ENCODE measurements at places on chromosomes 7 and 10.

GRCh38 chr7:131945313-131945911, 389.0 kb upstream of the PODXL start:
- peak; percentile 18 for DNase-seq

GRCh38 chr10:69333205-69333604, 54.9 kb downstream of the HK1 start:
- no peak for DNase-seq

GRCh38 chr7:112487457-112488263, 6.9 kb downstream of the LSMEM1 start:
- no peak for DNase-seq

DNA sequence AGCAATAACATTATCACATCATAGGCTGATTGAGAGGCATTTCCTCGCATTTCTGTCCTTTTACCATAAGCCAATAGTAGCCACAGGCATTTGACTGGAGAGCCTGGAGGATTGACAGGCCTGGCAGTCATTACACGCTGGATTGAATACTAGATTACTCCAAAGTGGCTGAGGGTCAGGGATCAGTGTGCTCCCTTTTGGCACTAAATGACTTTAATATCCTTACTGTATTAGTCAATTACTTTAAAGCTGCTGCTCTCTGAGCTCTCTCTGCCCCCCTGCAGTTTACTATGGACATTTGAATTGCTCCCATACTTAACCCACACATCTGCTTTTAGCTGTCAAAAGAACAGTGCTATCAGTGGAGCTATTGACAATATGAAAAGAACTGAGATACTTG, 302.0 kb downstream of the TFEC start:
- DNase-seq: no peak

- no peak for DNase-seq
Observed at GRCh38 chr10:117086546-117086945, 51.5 kb downstream of the VAX1 start.

DNA sequence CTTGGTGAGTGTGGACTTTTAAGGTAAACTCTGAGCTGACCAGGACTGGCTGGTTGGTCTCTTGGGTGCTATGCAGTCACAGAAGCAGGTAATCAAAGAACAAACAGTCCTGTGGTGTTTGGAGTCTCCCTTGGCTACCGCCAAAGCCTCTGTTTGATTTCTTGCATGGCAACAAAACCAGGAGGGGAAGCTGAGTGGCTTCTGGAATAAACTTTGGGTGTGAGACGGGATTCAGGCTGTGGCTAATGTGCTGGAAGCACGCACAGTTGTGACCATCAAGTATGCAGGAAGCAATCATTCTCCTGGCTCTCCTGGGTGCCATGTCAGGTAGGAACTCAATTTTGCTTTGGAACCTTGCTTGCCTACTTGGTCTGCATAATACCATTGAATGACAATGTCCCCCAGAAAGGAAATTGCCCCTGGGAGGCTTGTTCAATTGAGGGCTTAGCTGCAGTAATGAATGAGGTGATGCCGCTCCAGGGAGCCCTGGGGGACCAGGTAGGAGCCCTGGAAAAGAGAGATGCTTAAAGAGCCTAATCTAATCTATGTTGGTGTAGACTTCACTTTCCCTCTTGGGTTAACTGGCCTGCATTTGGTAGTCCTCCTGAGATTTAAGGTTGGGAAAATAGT, at the start of gene CDHR3:
TSS of gene CDHR3 (plus strand) at position 227 of the 630 bp plus-strand sequence. CDS start at position 282, 55 bp downstream.
- DNase-seq: no peak

GRCh38 chr10:116853701-116854100, 4.4 kb downstream of the ENO4 start:
- no peak for DNase-seq

DNA sequence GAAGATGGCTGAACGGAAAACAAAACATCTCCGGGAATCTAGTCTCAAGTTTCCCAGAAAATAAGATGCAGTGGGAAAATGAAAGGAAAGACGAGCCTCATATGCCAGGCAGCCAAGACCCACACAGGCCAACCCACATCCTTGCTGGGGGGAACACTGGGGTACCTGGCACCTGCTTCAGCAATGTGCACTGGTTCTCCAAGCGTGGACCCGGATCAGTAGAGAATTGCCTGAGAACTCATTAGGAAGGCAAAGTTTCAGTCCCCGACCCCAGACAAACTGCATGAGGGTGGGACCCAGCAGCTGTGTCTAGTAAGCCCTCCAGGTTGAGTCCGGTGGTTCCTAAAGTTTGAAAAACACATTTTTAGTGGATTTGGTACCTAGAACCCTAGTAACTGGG, 18.4 kb downstream of the FAM53B start:
- DNase-seq: no peak

- peak; percentile 40 for DNase-seq
Observed at GRCh38 chr10:84540617-84541288, 212.4 kb downstream of the CCSER2 start.

DNA sequence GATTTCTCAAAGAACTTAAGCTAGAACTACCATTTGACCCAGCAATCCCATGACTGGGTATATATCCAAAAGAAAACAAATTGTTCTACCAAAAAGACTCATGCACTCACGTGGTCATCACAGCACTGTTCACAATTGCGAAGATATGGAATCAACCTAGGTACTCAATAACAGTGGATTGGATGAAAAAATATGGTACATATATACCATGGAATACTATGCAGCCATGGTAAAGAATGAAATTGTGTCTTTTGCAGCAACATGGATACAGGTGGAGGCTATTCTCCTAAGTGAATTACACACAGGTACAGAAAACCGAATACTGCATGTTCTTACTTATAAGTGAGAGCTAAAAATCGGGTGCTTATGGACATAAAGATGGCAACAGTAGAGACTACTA, 61.8 kb downstream of the PIK3CG start:
- DNase-seq: no peak

DNA sequence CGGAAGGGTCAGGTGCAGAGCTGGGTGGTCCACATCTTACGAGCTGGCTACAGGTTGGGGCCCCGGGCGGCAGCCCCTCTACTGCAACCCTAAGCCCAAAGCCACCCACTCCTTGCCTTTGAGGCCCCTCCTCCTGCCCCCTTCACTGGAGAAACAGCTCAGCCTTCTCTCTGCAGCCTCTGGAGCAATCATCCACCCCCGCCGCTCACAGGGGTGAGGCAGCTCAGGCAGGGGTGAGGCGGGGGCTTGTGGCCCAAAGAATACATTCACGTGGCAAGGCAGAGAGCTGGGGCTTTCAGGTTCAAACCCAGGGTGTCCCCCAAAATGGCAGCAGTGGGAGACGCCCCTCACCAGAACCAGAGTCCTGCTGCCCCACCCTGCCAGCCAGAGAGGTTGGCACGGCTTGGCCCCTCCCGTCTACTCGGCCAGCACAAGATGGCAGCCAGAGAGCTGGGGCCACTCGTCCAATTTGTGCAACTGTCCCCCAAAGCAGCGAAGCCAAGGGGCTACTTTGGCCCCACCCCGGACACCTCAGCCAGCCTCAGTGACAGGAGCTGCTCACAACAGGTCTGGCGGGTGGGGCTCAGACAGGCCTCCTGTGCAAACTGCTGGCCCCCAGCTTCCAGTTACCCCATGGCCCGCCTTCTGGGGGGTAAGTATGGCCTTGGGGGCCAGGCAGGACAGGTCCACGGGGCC, 7.2 kb downstream of the GNB2 start:
- DNase-seq: no peak

DNA sequence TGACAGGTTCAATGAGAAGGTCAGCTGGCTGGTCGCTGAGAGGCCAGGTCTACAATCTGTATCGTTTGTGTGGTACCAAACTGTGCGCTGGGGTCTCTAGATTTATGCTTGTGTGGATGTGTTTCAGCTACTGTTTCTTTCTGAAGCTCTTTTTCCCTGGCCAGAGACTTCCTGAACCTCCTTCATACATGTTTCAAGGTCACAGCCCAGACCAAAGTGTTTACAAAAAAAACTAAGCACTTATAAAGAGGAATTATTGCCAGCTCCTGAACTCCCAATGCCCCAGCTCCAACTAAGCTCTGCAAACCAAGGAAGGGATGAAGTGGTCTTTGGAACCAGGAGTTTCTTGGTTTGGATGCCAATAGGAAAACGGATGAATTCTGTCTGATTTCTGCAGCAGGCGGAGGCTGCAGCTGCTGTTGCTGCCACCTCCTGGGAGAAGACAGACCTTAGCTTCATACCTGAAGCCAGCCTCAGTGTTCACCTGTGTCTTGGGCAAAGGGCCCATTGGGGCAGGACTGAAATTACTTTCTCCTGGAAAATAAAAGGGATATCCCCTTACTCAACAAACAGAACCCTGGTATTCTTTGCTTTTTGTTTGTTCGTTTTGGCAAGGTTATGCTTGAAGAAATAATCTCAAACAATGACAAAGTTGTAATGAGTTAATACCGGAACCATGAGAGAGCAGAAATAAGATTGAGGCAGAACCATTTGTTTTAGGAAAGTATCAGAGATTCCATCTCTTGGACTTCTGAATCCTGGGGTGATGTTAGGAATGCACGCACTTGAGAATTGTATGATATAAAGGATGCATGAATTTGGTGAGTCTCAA, 24.6 kb upstream of the MKLN1 start:
- no peak for DNase-seq

GRCh38 chr7:641269-641671, 85.2 kb upstream of the DNAAF5 start:
- no peak for DNase-seq

GRCh38 chr10:69846293-69846921, 44.7 kb downstream of the COL13A1 start:
- no peak for DNase-seq

DNA sequence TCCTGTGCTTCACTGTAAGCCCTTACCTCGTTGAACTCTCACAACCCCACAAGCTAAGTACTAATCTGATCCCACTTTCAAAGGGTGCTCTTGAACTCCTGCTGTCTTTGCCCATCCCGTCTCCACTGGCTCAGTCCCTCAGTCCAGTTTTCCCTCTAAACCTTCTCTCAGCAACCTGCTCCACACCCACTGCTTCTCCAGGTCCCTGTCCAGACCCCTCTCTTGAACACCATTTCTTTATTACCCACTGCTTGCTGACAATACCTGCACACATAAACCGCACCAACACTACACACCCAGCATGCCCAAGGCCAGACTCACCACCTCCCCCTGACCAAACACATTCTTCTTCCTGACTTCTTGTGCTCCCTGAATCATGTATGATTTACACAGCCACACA, 343.3 kb downstream of the GRID1 start:
- no peak for DNase-seq

DNA sequence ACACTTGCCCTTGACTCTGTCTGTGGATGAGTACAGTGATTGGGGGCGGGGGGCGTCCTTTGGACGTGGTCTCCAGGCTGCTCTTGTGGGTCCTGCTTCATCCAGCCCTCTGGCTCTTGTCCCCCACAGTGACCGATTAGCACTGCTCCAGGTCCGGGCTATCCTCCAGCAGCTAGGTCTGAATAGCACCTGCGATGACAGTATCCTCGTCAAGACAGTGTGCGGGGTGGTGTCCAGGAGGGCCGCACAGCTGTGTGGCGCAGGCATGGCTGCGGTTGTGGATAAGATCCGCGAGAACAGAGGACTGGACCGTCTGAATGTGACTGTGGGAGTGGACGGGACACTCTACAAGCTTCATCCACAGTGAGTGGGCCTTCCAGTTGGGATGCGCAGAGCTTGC, 18.3 kb downstream of the TACR2 start:
- no peak for DNase-seq

DNA sequence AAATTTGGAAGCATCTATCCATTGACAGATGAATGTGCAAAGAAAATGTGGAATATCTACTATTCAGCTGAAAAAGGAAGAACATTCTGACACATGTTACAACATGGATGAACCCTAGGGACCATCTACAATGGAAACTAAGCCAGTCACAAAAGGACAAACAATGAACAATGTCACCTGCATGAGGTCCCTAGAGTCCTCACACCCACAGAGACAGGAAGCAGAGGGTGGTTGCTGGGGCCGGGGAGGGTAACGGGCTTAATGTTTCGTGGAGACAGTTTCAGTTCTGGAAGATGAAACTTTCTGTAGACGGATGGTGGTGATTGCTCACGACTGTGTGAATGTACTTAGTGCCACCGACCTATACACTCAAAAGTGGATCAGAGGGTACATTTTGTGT, 282.9 kb downstream of the ADARB2 start:
- no peak for DNase-seq

GRCh38 chr10:27494116-27494805, 9.8 kb upstream of the RAB18 start:
- DNase-seq: no peak

DNA sequence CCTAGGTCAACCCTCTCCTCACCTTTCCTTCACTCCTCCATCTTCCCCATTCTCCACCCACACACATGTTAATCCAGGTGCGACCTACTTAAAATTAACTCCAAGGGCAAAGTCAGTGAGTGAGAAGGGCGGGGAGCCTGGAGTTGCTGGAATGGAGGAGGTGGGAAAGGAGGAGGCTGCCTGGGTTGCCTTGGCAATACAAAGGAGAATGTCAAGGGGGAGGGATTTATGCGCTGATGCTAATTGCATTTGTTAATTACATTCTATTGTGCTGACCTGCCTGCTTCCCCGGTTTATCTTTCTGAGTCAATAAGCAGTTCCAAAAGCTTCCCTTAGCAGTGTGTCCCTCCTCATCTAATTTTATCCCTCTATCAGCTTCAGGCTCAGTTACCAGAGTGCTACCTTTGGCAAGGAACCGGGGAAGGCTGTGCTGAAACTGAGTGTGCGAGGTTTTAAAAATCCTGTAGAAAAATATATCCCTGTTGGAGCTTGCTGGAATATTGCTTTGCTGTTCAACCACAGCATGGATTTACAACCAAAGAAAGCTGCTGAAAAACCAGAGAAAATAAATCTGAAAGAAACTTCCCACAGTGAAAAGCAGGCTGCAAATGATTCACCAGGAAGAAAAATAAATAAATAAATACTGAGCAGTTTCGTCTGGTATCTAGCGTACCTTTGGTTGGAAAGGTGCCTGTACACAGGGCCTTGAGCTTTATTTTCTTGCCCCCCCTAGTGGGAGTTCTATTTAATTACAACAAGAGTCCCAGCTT, 113.2 kb upstream of the DGKB start:
- DNase-seq: no peak
